Activated naive CD4-positive, alpha-beta T cell treated with anti-CD3 and anti-CD28 coated beads, Interleukin-2, amount 50 U/mL, for 16 hours (primary cell): ENCODE measurements at places on chromosomes 5 and 9.
A peak's percentile ranks its signal among the peaks of the same experiment; 100 is the strongest.

GRCh38 chr5:9789777-9790176 lies 159.6 kb upstream of the TAS2R1 start:
- DNase-seq: no peak

- DNase-seq: peak; percentile 80
Observed at GRCh38 chr9:19184144-19184917, 46.2 kb upstream of the DENND4C start.

GRCh38 chr9:133581011-133581410 lies 28.2 kb downstream of the FAM163B start:
- DNase-seq: no peak

DNA sequence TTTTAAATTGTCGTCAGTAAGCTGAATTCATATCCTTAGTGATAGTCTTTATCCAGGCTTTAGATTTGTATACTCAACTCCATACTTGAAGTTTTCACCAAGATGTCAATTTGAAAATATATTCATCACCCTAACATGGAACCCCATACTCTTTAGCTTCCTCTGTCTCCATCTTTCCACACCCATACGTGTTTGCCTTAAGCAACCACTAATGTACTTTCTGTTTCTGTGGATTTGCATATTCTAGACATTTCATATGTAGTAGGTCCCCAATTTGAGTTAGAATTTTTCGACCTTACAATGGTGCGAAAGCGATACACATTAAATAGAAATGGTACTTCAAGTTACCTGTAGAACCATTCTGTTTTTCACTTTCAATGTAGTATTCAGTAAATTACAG lies 65.2 kb downstream of the NSD1 start:
- no peak for DNase-seq

GRCh38 chr5:74179701-74180100 lies 460.8 kb downstream of the ENC1 start:
- no peak for DNase-seq

DNA sequence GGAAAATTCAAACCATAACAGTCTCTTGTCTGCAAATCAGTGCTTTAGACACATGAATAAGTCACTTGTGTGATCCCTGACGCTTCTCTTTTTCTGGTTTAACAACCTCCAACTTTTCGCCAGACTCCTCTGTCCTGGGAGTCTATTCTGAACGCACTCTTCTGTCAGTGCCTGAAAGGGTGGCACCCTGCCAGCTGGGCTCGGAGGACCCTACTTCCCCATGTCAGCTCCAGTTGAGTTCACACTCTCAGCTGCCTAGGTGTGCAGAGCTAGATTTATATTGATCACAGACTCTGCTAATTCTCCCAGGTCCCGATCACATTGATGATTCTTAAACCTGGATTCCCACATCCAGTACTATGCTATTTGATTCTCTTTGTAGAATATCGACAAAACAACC lies 649.1 kb downstream of the BNC2 start:
- no peak for DNase-seq
